ENCODE measurements at places on chromosomes 13 and 19.

GRCh38 chr13:32824061-32824460, 192.2 kb upstream of the KL start:
- DNase-seq: no peak

- no peak for DNase-seq
Observed at GRCh38 chr13:38819053-38819452, 132.2 kb downstream of the FREM2 start.

DNA sequence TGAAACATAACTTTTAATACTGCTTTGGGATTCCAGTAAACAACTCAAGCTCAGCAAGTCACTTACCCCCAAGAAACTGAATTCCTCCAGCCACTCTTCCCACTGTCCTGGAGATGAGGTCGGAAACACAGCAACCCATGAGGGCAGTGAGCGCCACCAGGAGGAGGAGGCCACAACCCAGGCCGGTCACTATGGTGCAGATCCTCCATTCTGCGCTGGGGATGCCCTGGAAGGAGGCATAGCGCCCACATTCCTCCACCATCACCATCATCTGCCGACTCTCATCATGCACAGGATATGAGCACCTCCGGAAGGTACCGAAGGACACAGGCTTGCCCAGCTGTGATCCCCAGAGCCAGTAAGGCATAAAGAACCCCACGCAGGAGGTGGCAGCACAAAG, 2.2 kb downstream of the LHFPL6 start:
- no peak for DNase-seq

GRCh38 chr13:25131881-25132420, 36.0 kb downstream of the PABPC3 start:
- no peak for DNase-seq

- no peak for DNase-seq
Observed at GRCh38 chr19:48609571-48610108, 3.1 kb downstream of the SPACA4 start.

DNA sequence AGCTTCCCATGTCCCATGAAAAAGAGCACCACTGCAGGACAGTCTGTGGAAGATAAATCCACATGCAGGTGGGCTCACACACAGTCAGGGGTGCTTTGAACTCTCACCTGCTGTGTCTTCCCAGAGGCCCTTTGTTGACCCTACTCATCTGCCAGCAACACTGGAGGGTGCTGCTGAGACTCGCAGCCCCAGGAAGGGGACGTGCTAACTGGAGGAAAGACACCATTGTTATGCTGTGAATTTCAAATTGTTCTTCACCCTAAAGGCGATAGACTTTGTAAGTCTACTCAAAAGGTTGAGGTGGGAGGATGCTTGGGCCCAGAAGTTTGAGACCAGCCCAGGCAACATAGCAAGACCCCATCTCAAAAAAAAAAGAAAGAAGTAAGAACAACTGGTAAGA, 107.3 kb upstream of the SERP2 start:
- no peak for DNase-seq

DNA sequence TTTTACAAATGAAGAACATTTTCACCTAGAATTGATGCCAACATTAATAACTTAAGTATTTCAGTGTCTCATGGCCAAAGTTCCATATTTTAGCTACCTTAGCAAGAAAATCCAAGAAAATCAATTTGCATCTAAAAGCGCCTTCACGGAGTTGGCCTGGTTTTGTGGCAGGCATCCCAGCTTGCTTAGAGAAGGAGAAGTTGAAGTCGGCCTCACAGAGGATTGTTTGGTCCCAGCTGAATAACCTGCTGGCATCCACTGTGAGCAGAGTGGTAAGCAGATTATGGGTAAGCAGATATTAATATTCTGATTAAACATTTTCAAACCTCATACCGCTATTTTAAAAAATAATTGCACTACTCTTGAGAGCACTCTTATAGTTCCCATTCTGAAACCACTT, 62.3 kb upstream of the STARD13 start:
- DNase-seq: no peak

- DNase-seq: no peak
Observed at GRCh38 chr13:29684441-29684840, 89.0 kb upstream of the SLC7A1 start.

GRCh38 chr13:78597602-78597932, 5.8 kb downstream of the POU4F1 start:
- no peak for DNase-seq

DNA sequence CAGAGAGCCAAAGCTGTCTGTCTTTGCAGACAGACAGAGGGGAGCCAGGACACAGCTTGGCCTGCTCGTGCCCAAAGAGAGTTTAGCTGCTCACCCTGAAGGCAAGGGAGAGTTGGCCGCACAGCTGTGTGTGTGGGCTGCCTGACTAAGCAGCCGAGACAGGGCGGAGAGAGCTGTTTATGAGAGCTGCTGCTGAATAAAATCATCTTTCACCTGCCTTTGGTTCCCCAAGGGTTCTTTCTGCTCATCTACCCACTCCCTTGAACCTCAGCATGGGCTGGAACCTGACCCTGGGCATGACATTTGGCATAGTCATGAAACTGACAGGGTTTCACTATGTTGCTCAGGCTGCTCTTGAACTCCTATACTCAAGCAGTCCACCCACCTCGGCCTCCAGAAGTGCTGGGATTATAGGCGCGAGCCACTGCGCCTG, 98.2 kb downstream of the RBM26 start:
- DNase-seq: no peak

- no peak for DNase-seq
Observed at GRCh38 chr13:26864576-26864975, 104.0 kb upstream of the GPR12 start.

GRCh38 chr13:113627136-113627535, 30.9 kb downstream of the ATP4B start:
- DNase-seq: no peak

Measured in stimulated activated CD4-positive, alpha-beta T cell treated with anti-CD3 and anti-CD28 coated beads, TNF-alpha, amount 100 ng/mL, for 1 hour (primary cell).